NCI-H446 treated with DMSO at 0.1 percent for 48 hours (cell line): ENCODE measurements at places on chromosomes 11 and 22.
A peak's percentile ranks its signal among the peaks of the same experiment; 100 is the strongest.

- peak; percentile 19 for DNase-seq
These were observed 10.2 kb downstream of the SERPIND1 start for GRCh38 chr22:20783844-20784723.

DNA sequence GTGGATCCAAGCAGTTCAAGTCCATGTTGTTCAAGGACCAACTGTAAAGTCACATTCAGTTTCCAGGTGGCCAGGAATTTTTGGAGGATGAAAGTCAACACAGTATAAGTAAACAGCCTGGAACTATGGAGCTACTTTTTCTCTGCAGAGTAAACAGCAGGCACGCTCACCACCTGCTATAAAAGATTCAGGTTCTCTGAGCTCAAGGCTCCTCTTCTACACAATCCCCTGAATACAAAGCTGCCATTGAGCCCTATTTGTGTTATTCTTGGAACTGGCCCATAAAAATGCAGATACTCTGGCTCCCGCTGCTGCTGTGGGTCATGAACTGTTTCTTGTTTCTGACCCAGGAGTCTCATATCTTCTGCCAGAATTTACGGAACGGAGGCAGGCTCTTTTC is 56.9 kb upstream of the PRR5 start:
- DNase-seq: no peak

GRCh38 chr22:45248832-45249561 is 8.3 kb upstream of the KIAA0930 start:
- DNase-seq: no peak

DNA sequence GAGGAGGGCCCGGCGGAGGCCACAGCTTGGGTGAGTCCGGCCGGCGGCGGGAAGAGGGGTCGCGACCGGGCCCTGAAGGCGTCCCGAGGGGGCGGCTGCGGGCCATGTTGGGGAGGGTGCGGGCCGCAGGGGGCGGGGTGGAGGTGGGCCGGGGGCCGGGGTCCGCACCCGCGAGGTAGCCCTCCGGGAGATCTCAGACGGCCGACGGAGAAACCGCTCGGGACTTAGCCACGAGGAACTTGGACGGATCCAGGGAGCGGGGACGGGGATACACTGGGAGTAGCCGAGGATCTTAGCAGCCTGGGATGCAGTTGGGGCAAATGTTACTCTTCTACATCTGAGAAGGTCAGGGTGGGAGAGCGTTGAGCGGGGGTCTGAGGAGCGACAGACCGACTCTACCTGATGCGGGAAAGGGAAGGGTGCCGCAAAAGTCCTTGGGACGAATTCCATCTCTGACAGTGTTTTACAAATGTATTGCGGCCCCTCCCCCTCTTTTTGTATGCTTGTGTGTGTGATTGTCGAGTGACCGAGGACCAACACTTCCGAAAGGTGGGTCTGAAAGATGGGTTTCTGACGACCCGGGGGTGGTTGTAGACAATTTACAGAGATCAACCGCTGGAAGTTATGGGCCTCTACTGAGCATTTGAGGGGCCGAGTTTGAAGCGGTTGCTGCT is 658 bp downstream of the STIP1 start:
- no peak for DNase-seq

GRCh38 chr22:47042861-47043496 is 280.5 kb downstream of the TBC1D22A start:
- no peak for DNase-seq

DNA sequence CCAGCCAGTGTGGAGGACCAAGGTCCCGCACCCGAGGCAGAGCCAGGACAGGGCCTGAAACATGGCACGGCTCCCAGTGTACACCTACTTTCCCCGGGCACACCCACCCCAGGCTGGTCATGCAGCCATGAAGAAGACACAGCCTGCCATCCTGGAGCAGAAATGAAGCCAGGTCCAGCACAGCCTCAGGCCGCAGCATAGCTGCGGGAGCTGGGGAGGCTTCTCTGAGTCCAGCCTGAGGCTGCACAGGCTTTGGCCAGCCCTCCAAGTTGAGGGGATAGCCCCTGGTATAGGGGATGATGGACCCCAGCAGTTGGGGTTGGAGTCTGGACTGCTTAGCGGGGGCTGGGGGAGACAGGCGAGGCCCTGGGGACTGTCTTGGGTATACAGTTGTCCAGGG is 2.9 kb upstream of the HDAC10 start:
- DNase-seq: no peak

GRCh38 chr11:74019860-74020259 is 11.0 kb upstream of the UCP3 start:
- no peak for DNase-seq

GRCh38 chr11:46903846-46904245 is 14.5 kb downstream of the LRP4 start:
- DNase-seq: peak; percentile 54

GRCh38 chr11:56740107-56740506 is 8.4 kb downstream of the OR9G4 start:
- DNase-seq: no peak

DNA sequence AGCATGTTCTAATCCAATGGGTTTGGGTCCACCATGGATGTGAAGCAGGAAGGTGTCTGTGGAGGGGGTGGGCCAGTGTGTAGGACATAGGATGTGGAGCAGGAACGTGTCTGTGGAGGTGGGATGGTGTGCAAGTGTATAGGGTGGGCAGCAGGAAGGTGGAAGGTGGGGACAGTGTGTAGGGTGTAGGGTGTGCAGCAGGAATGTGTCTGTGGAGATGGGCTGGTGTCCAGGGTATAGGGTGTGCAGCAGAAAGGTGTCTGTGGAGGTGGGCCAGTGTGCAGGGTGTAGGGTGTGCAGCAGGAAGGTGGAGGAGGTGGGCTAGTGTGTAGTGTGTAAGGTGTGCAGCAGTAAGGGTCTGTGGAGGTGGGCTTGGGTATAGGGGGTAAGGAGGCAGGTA is 1068.0 kb downstream of the NTM start:
- DNase-seq: no peak

GRCh38 chr22:23835484-23836144 is 3.2 kb downstream of the DERL3 start:
- DNase-seq: no peak

GRCh38 chr11:80995523-80995922 is 1554.7 kb upstream of the TENM4 start:
- no peak for DNase-seq

DNA sequence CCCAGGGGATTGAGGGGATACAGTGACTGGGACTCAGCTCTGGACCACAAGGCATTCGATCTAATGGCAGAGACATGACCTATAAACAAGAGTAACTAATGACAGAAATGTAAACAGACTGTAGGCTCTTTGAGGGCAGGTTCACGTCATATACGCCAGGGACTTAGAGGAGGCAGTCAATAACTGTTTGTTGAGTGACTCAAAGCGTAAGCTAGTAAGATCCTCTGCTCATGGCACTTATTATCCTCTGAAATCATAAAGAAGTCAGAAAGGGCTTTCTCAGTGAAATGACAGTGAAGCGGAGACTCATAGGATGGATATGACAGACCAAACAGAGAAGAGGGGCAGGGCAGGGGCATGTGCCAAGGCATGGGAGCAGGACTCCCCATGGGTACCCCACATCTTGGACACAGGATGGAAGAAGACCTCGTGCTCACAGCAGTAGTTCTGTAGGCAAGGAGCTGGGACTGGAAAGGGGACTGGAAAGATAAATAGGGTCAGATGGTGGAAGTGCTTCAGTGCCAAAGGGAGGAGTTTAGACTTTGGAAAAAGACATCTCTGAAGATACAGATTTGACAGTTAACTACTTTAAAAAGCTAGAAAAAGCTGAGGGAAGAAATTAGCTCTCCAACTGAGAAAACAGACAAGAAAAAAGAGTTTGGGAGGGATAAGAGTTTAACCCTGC is 72.7 kb downstream of the SLC1A2 start:
- DNase-seq: no peak

DNA sequence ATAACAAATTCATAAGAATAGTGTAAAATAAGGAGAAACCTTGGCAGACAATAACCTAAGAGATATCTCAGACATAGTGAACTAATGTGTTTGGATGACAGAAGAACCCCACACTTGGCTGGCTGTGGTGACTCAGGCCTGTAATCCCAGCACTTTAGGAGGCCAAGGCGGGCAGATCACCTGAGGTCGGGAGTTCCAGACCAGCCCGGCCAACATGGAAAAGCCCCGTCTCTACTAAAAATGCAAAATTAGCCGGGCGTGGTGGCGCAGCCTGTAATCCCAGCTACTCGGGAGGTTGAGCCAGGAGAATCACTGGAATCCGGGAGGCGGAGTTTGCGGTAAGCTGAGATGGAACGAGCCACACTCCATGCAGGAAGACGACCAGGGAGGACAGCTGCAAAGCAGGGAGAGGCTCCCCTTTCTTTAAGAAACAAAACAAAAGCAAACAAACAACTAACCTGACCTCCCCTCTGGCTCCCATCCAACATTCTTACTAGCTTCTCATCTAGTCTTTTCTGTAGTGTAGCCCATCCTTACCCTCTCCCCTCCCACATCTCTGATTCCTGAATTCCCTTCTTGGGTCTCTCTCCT is 84.2 kb downstream of the ZNF280B start:
- no peak for DNase-seq

GRCh38 chr11:90874986-90875385 is 652.1 kb upstream of the CHORDC1 start:
- no peak for DNase-seq

DNA sequence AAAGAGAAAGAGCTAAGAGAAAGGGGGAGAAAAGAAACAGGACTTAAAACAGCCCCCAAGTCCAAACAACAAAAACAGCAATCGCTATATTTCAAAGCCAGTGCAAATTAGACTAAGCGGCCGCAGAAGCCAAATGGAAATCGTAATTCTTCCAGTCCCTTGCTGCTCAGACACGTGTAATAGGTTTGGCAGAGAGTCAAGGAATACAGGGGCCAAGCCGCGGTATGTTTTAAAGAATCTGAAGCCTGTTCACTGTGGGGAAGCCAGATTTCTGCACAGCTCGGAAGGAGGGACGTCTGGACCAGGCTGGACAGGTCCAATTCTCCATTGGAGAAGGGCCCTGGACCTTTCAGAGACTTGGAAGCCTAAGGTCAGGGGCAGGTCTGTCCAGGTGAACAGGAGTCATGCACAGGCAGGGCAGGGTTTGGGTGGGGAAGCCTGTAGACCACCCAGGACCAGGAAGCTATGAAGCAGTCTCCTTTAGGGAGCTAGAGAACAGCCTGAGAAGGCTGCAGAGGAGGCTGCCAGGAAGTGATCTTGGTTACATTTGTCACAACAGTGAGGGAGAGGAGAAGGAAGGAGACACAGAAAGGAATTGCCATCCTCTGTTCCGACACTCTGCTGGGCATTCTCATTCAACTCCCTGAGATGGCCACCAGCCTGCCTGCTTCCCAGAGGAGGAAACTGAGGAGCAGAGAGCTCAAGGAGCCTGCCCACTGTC is 265.5 kb upstream of the ISX start:
- DNase-seq: peak; percentile 14

- DNase-seq: no peak
These were observed 317.5 kb upstream of the TENM4 start for GRCh38 chr11:79758325-79758724.

DNA sequence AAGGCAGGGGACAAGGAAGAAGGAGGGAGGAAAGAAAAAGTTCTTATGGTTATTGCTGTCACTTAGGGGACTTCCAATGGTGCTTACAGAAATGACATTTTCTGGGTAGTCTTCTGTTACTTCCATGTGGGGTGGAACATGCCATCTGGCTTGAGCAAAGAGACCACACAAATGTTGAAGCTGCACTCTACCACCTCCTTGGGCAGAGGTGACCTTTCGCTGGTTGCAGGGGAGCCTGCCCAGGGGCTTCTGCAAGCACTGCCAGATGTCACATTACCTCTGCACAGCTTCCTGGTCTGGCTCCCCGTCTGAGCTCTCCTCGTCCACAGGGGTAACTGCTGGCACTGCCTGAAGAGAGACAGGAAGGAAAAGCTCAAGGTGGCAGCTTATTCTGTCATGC is 32.6 kb upstream of the APOA1 start:
- no peak for DNase-seq

DNA sequence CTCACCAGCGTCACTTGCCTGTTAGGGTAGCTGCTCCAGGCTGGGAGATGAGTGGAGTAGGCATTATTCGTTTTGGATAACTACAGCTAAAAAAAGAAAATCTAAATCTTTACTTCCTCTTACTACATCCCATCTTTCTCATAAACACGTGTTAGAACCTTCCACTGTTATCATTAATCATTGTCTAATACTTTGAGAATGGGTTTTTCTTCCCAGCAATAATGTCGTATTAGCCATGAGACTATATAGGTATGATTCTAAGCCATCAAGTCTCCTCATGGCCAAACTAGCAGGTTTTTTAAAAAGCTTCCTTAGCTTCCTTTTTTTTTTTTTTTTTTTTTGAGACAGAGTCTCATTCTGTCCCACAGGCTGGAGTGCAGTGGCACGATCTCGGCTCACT is 3.9 kb upstream of the TEF start:
- DNase-seq: no peak

DNA sequence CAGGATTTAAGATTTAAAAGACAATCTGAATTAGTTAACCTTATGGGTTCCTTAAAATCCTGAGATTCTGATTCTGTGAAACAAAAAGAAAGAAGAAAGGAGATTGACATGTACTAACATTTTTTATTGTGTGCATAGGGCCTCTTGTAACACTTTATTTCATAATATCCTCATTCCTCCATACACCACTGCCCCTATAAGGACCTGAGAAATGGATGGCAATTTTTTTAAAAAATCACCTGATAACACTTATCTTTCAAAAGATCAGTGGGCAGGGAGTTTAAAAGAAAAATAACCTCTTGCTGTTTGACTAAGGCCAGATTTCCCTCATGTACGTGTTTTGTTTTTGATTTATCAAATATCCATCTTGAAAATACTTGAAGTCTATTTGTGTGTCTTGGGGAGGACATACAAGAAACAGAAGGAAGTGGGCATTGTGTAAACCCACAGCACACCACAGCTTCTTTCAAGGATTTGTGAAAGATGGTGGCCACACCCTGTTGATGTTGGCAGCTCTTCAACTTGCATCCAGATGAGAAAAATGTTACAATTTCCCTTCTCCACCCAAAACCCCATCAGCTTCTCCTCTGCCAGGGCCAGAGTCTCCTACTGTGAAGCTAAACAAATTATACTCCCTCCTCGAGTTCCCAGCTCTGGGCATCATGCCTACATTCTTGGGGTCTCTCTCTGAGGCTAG is 35.0 kb upstream of the MPEG1 start:
- peak; percentile 49 for DNase-seq

GRCh38 chr11:109658190-109658589 is 236.2 kb downstream of the C11orf87 start:
- no peak for DNase-seq

GRCh38 chr11:24206030-24206429 is 290.8 kb upstream of the LUZP2 start:
- no peak for DNase-seq

GRCh38 chr11:70507466-70508230 is 109.3 kb downstream of the CTTN start:
- no peak for DNase-seq

- no peak for DNase-seq
These were observed 19.1 kb downstream of the MPEG1 start for GRCh38 chr11:59193587-59194130.

DNA sequence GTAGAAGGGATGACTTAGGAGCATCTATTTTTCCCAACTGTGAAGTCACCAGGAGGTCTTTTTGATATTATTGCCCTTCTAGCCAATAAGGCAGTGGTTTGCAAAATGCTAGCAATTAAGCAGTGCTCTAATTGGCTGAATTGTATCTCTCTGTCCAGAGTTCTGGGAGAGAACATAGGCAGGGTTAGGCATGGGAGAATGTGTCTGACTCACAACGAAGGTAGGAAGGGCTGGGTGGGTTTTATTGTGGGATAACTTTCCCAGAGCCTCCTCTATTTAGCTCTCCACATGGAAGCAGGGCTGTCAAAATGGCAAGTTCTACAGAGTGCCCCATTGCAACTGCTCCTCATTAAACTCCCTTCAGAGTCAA is 415.9 kb upstream of the CADM1 start:
- DNase-seq: no peak
